Hypothalamus (tissue), 51 donors: ENCODE measurements at places on chromosomes 12 and 14.

GRCh38 chr14:54686219-54686870 lies 119.4 kb downstream of the SAMD4A start:
- no peak for DNase-seq

DNA sequence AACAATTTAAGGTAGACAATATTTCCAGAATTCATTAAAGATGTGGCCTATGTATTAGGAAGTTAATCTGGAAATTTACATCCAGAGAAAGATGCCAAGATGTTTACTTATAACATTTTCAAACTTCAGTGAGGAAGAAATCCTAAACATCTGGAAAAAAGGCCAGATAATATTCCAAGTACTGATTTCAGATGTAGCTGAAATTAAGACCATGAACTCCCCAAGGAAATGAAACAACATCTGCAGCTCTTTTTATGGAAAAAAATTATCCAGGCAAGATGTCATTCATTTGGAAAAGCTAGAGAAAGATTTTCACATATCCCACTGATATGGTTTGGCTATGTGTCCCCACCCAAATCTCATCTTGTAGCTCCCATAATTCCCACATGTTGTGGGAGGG lies 35.0 kb downstream of the GNG2 start:
- no peak for DNase-seq

- no peak for DNase-seq
Observed at GRCh38 chr12:119072440-119072839, 91.1 kb downstream of the SRRM4 start.

DNA sequence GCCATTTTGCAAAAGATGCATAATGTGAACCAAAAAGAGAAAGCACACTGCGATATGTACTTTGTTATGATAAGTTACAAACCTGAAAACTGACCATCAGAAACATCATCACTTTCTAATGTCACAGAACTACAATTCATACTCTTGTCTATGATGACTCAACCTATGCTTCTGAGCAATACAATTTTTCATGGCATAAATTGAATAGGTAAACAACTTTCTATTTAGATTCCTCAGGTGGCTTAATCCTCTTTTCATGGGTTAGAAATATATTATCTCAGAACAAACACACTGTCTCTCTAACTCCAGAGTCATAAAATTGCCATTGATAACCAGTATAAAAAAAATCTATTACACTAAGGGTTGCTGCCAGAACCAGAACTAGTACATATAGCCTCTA lies 1715.0 kb upstream of the FLRT2 start:
- no peak for DNase-seq

DNA sequence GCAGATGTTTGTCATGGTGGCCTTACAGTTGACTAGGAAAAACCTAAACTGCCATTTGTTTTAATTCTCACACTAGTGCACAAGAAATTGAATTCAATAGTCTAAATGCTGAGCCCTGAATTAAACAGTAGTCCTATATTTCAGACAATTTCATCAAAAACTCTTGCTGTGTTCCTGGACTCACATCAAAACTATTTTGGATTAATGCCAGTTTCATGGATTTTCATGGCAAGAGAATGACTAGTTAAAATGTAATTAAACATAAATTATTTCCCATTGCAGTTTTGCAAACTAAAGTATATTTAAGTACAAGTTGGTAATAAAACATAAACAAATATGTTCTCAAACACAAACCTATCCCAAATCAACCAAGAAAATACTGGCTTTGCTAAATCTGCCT lies 468.0 kb upstream of the PRICKLE1 start:
- DNase-seq, result no peak

DNA sequence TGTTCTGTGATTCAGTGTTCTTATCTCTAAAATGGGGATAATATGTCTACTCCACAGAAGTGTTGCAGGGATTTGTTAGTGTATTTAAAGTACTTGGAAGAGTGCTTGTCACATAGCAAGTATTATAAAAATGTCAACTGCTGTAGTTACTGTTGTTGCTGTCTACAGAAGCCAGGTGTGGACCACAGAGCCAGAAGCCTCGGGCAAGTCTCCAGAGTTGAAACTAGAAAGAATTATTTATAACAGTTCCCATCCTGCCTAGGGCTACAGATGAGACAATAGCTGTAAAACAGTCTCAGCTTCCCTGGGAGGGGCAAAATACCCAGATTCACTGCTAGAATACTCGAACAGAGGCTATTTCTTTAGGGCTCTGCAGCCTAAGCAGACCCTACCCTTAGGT lies 55.4 kb upstream of the FUT8 start:
- no peak for DNase-seq

DNA sequence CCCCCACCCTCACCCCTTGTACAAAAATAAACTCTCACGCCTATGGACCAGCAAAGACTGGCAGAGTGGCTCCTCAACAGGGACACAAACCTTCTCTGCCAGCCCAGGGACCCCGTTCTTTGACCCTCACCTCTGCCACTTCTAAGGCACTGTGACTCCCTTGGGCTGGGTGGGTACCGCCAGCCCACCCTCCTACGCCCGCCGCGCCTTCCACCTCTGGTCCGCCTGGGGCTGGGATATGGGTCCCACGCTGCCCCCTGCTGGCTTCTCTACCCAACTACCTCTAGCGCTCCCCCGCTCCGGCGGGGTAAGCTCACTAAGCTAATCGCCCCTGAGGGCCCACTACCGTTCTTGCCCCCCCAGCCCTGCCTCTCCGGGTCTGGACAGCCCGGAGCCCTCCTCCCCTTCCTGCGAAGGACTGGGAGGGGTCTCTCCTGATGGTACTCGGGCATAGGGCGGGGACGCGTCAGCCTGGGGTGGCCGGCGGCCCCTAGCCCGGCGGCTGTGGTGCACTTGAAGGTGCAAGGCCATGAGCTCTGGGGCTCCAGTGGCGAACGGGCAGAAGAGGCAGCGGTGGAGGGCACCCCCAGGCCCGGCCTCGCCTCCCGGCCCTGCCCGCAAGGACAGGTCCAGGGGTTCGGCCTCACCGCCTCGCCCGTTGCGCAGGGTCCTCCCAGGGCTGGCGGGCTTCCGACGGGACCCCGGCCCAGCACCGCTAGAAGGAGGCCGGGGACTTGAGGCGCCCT lies 8.1 kb downstream of the ZNF219 start:
- DNase-seq, result no peak

DNA sequence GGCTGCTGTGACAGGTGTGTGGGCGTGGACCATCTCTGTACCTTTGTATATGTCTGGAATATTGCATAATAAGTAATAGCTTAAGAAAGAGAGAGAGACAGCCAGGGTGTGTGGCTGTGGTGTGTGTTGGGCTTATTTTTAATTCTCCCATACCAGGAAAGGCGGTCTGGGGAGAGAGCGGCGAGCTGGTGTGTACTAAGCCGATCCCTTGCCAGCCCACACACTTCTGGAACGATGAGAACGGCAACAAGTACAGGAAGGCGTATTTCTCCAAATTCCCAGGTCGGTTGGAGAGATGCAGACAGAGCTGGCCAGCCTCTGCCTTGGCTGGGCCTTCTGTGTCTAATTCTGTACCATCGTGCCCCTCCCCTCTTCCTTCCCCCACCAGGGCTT lies 63.9 kb downstream of the AACS start:
- DNase-seq, result no peak

GRCh38 chr12:31405021-31405420 lies 79.1 kb upstream of the SINHCAF start:
- DNase-seq, result no peak

GRCh38 chr12:73361156-73361863 lies 1089.1 kb downstream of the TRHDE start:
- no peak for DNase-seq

- no peak for DNase-seq
Observed at GRCh38 chr12:1360441-1361210, 233.8 kb downstream of the FBXL14 start.

DNA sequence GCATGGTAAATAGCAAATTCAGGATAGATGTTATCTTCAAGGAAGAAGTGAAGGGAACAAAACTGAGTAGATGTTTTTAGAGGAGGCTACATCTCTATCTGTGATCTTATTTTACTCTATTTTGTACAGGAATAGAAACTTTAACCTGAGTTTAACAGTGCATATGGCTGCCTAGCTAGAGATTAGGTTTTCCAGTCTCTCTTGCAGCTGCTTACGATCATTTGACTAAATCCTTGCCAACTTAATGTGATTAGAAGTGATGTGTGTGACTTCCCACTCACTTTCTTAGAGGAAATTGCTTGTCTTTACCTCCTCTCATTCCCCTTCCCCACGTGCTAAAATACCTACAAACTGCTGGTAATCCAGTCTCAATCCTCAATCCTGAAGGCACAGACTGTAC lies 26.5 kb upstream of the SLC15A5 start:
- no peak for DNase-seq

- DNase-seq, result no peak
Observed at GRCh38 chr14:66395300-66395699, 90.9 kb upstream of the CCDC196 start.

DNA sequence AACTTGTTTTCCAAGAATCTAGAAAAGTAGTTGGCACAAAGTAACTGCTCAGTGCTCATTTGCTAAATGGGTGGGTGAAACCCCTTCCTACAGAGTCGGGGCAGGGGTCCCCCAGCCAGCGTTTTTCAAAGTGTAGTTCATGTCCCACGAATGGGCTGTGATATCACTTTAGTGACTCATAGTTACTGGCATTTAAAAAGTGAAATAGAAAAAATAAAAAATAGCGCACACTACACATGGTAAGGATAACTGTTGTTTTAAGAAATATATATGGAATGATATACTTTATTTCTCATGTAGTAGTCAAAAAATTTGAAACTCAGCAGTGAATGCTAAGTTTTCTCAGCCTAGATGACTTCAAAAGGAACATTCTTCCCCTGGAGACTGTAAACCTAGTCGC lies 250.4 kb downstream of the CHST11 start:
- no peak for DNase-seq

DNA sequence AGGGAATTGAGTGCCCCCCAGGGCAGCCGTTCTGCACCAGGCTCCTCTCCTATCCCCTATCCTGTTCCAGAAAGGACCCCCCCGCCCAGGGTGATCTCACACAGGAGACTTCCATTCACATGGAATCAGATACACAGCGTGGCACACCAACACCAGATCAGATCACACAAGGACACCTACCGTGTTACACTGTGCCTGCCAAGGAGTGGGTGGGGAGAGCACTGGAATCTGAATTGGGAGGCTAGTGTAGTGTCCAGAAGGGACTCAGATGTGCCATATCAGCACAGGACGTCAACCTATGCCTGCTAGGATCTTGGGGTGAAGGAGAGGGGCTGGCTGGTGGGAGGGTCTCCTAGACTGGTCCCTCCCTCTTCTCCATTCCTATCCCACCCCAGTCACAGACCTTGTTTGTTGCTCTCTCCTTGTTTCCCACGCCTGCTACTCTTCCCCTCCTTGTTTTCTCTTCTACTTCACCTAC lies 2.3 kb downstream of the PTMS start:
- no peak for DNase-seq

DNA sequence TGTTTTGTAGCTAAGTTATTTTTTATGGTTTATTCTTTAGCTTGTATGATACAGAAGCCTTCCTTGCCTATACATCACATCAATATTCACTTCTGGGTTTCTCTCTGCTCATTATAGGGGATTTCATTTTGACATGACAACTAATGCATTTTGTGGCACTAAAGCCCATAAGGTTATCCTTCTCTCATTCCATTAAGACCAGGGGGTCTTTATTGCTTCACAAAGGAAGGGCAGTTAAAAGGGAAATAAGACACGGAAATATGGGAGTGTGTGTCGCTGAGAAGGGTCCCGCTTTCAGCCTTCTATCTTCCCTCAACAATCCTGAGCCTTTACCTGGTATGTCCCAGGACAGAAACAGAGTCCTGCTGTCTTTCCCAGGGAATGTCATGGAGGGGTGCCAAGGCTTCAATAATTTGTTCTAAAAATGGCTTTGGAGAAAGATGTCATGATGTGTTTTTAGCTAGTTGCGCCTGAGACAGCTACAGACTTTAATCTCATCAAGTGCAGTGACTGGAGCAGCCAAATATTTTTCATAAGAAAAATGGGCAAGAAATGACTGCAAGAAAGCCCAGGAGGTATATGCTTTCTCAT lies 1145.4 kb upstream of the TMEM132C start:
- DNase-seq, result no peak

- DNase-seq, result no peak
Observed at GRCh38 chr12:81015510-81015909, 62.4 kb upstream of the ACSS3 start.

DNA sequence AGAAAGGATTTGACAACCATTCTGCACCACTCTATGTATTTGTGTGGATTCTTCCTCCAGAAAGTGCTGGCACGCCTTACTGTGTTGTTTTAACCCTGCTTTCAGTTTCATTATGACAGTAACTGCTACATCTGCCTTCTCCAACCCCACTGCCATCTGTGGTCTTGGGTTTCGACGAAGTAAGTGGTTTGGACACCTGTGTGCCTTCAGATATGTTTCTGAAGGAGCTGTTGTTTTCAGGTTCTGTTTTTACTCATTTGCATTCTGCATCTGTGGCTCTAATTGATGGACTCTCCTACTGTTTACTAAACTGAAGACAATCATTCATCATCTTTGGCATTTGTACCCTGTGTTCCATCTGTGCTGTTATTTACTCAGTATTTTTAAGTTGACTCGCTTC lies 4.1 kb downstream of the TSHR start:
- DNase-seq, result no peak

- peak; percentile 30 for DNase-seq
Observed at GRCh38 chr12:113471619-113472171, at the start of gene LHX5. Gene LHX5 (minus strand): TSS chr12:113471871. CDS start chr12:113471498, 373 bp downstream.

- DNase-seq, result no peak
Observed at GRCh38 chr12:53493610-53494391, 5.5 kb downstream of the MAP3K12 start.

- no peak for DNase-seq
Observed at GRCh38 chr14:65780566-65780965, 368.0 kb downstream of the FUT8 start.

DNA sequence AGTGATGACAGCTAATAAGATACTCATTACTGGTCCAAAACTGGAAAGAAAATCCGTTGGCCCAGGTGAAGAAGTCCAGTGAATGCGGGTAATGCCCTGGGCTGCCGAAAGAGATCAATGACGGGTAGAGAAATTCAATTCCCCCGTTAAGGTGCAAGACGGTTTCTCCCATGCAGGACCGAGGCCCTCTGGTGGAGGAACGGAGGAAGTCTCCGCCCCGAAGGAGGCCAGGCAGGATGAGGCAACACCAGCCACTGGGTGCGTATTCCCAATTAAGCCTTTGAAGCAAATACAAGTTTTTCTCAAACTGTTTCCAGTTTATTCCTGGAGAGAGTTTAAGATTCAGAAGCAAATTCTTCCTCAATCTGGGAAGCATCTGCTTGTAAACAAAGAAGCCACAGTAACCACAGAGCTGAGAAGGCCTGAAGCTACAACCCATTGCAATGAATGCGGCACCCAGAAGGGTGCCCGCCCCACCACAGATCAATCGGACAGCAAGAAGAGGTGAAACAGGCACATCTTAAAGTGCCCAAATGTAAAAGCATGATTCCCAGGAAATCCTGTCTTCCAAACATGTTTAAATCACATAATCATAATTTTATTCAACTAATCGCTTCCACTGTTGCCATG lies 118.5 kb downstream of the TTC7B start:
- DNase-seq, result peak; percentile 48

DNA sequence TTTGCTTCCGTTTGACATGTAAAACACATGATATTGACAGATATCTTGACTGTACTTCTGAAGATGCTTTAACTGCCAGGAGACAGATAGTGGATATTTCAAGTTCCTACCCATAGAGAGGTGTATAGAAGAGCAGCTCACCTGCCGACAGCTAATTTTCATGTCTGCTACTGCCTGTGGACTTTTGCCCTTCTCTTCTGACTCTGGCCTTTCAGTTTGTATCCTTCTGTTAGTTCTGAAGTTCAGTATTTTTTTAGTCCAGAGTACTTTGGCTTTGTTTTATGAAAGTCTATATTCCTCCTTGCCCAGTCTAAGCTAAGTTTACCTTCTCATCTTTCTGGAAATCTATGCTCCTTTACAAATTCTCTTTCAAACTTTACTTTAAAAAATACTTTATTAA lies 30.8 kb upstream of the STK38L start:
- no peak for DNase-seq
